ENCODE measurements at places on chromosomes 5 and 9.

- DNase-seq = no peak
These were observed 13.8 kb downstream of the PDCL start for GRCh38 chr9:122814545-122814944.

GRCh38 chr9:20997503-20998076 lies 33.9 kb downstream of the HACD4 start:
- no peak for DNase-seq

- DNase-seq = no peak
These were observed 3.5 kb downstream of the PAM start for GRCh38 chr5:102758576-102758975.

GRCh38 chr5:163978897-163979296 lies 473.5 kb downstream of the MAT2B start:
- DNase-seq = no peak

DNA sequence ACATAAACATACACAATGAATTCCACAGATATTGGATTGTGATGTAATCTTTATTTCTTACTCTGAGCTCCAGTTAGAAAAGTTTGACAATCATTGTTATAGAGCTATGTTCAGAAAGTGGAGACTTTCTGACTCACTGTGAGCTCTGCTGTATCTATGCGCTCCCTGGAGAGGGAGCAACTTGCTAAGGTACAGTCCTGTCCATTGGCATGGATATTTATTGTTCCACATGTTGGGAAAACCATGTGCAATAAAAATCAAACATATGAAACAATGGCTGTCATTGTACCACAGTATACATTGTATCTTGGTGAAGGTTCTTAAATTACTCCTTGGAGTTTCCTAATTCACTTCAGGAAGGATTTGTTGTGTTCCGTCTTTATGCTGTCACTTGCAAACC lies 26.8 kb downstream of the NMRK1 start:
- DNase-seq = no peak

GRCh38 chr5:97714424-97714823 lies 531.4 kb upstream of the RIOK2 start:
- DNase-seq = no peak

DNA sequence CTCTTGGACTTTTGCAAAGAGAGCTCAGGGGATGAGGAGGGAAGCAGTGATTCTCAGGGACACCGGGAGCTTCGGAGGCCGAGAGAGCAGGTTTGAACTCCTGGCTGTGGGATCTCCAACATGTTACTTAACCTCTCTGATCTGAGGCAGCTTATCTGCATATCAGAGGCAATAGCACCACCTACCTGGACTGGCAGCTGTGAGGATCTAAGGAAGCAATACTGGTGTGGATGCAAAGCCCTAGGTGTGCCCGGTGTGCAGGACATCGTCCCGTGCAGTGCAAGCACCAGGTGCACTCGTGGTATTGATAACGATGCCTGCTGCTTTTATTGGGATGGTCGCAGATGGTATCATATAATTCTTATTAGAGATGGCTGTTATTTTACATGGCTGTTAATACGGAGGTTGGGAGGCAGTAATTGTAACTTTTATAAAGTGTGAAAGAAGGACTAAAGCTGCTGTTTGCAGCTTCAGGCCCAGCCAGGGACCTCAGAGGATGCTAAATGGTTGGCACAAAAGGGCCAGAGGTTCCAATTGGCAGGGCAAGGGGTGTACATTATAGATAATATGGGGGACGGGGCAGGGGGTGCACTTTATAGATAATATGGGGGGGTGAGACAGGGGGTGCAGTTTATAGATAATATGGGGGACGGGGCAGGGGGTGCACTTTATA lies 14.9 kb downstream of the COL5A1 start:
- DNase-seq = no peak

DNA sequence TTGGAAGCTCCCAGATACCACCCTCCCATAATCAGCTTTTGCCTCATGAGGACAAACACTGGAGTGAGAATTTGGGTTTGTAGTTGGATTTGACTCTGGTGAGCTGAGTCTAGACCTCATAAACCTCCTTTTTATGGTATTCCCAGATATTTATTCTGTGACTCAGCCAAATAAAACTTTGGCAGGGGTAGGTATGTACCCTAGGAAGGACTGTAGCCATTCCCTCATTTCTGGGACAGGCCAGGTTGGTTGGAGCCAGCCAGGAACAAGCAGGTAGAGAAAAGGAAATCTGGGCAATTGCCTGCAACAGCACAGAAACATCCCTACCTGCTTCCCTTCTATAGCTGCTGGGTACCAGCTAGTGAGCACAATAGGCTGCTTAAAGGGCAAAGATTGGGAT lies 19.4 kb downstream of the ENHO start:
- no peak for DNase-seq

All from right cardiac atrium (tissue), 5 donors.